ENCODE measurements at places on chromosomes 3 and 15. TPM values are rescaled to one million over a fixed set of nuclear protein-coding genes. Genes with fewer than 3 reads are reported as not detected.

The PGBD4 gene
- total RNA-seq, result 5.3 TPM

The CCR4 gene
- not detected for total RNA-seq

The FEZF2 gene
- total RNA-seq, result 1.6 TPM

The NOX5 gene
- total RNA-seq, result 0.23 TPM

The NEO1 gene
- 98.5 TPM for total RNA-seq

The TMC3 gene
- 0.23 TPM for total RNA-seq

The CFAP91 gene
- 12.9 TPM for total RNA-seq

The PAK6 gene
- total RNA-seq, result 23.5 TPM

The LINGO1 gene
- 45.2 TPM for total RNA-seq

The HRH1 gene
- total RNA-seq, result 7.8 TPM

The SERINC4 gene
- 0.23 TPM for total RNA-seq

The ARHGAP11A gene
- 14.1 TPM for total RNA-seq

The MESP2 gene
- total RNA-seq, result 0.92 TPM

The TTC21A gene
- 3.2 TPM for total RNA-seq

The LIPC gene
- not detected for total RNA-seq

The SLC6A1 gene
- total RNA-seq, result 154 TPM

The MST1R gene
- 0.92 TPM for total RNA-seq

The GPX1 gene
- total RNA-seq, result 79.1 TPM

The CHRNA5 gene
- total RNA-seq, result 7.6 TPM

The TTLL13 gene
- total RNA-seq, result not detected

The KNG1 gene
- total RNA-seq, result not detected

The ARPP21 gene
- total RNA-seq, result 310 TPM

The SLC28A2 gene
- not detected for total RNA-seq

The CADM2 gene
- 172 TPM for total RNA-seq

The AADACL2 gene
- total RNA-seq, result not detected

The LEKR1 gene
- total RNA-seq, result 1.6 TPM

The STRIT1 gene
- total RNA-seq, result 2.1 TPM

The PRKCI gene
- 89.5 TPM for total RNA-seq

The ADAMTS17 gene
- total RNA-seq, result 6.0 TPM

The TXNRD3 gene
- total RNA-seq, result 15.7 TPM

The MOBP gene
- 0.92 TPM for total RNA-seq

The SLCO3A1 gene
- 8.8 TPM for total RNA-seq

The RPUSD3 gene
- 21.0 TPM for total RNA-seq

The MYH15 gene
- total RNA-seq, result 1.2 TPM

The ARHGAP31 gene
- 6.5 TPM for total RNA-seq

The LIPH gene
- total RNA-seq, result 0.46 TPM

The LRRIQ4 gene
- total RNA-seq, result 1.6 TPM

The CCR3 gene
- total RNA-seq, result not detected

The RASGRF1 gene
- total RNA-seq, result 26.1 TPM

The C3orf62 gene
- total RNA-seq, result 6.7 TPM

The UBA7 gene
- total RNA-seq, result 8.3 TPM

The SNX22 gene
- 12.5 TPM for total RNA-seq

The CPLX3 gene
- total RNA-seq, result 0.92 TPM

The KCTD6 gene
- 24.0 TPM for total RNA-seq

The IL17RC gene
- total RNA-seq, result 4.8 TPM

The UTS2B gene
- not detected for total RNA-seq

The CDHR4 gene
- total RNA-seq, result 0.23 TPM

The RASL12 gene
- total RNA-seq, result 6.2 TPM

The CSK gene
- 37.4 TPM for total RNA-seq

The CD80 gene
- total RNA-seq, result under 0.01 TPM

The PLS1 gene
- 4.6 TPM for total RNA-seq

The FAM107A gene
- total RNA-seq, result 25.1 TPM

Measured in diencephalon (tissue), 1 donor.